ENCODE measurements at places on chromosomes 12 and 14.
A peak's percentile ranks its signal among the peaks of the same experiment; 100 is the strongest.

DNA sequence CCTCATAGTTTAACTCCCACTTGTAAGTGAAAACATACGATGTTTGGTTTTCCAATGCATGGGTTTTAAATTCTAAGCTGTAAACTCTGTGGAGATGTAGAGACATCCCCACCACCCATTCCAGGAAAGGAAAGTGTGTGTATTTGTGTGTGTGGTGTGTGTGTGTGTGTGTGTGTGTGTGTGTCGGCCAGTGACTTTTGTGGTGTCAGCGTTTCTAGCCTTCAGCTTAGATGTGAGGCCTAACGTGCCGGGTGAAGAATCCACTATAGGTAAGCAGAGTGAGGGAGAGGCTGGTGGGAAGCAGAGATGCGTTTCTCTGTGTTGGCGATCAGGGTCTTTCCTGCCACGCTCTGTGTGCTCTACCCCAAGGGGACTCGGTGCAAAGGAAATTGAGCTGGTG, 93.0 kb downstream of the SLC24A4 start:
- no peak for DNase-seq

GRCh38 chr14:50263321-50263720, 31.9 kb upstream of the SOS2 start:
- no peak for DNase-seq

DNA sequence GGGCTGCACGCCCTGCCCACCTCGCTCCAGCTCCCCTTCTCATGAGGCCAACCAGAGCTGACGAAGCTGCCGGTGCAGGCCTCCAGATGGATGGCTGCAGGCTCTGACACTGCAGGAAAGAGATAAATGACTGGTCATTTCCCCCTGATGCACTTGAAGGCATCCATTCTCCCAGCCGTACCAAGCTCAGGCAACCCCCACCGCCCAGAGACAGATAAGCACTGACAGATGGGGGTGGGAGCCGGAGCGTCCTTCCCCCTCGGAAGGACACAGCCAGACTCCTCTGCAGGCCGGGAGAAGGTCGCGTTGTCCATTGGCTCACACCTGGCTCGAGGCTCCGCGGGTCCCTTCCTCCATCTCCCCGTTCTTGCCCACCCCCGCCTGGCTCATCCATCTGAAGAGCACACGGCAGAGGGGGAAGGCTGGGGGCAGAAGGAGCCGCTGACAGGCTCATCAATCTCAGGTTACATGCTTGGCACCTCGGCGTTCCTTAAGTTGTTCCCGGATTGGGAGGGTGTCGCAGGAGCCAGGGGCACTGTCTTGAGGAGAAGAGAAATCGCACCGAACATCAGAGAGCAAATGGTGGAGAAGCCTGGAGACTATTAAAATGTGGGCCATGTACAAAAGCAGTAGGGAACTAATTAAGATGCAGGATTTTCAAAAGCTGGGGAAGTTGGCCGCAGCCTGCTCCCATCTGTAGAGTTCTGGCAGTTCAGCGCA, 151.6 kb downstream of the DPF3 start:
- no peak for DNase-seq

GRCh38 chr14:71208702-71209357, 301.6 kb downstream of the PCNX1 start:
- no peak for DNase-seq

DNA sequence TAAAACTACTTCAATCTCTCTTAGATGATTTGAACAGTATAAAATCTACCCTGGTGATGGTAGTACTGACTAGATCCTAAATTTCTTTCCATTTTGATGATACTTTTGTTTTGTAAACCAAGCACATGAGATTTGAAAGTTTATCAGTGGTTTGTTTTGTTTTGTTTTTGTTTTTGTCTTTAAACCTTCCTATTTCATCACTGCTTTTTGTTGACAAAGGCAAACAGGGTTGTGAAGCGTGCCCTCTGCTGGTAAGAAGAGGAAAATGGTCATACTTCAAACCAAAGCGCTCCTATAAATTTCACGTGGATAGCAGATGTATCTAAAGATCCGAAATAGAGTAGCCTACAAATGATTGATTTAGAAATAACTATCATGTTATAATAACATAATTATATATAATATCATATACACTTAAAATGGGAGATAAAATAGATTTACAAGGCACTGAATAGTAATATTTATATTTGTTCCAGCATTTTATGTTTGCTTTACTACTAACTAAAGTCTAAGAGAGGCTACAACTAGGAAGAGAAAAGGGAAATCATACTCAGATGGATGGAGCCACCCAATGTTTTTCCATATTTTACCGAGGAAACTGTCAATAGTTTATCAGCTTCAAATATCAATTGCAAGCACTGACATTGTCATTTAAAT, 254.0 kb upstream of the USP15 start:
- peak; percentile 63 for DNase-seq

DNA sequence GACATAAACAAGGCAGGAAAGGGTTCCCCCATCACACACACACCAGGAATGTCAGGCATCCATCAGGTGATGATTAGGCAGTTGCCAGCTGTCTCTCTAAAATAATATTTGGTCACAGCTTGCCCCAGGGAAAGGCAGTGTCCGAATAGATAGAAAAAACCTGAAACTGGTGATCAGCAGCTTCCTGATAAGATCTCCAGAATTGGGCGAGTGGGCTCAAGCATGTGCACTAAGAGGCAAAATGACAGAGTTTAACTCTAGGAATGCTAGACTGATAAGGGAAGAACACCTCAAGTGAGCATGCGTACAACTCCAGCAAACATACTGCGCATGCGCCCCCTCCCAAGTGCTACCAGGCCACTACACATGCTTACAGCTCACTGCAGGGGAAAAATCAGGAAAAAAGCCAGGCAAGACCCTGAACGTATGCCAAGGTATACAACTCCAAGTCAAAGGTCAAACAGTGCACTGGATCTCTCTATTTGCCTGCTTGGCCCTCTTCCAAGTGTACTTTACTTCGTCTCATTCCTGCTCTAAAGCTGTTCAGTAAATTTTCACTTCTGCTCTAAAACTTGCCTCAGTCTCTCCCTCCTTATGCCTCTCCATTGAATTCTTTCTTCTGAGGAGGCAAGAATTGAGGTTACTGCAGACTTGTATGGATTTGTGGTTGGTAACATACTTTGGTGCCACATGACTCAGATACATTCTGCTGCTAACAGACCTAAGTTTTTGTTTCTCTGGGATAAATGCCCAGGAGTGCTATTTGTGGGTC, 73.5 kb upstream of the VASH1 start:
- no peak for DNase-seq

GRCh38 chr12:31768046-31768445, 39.2 kb upstream of the AMN1 start:
- no peak for DNase-seq

DNA sequence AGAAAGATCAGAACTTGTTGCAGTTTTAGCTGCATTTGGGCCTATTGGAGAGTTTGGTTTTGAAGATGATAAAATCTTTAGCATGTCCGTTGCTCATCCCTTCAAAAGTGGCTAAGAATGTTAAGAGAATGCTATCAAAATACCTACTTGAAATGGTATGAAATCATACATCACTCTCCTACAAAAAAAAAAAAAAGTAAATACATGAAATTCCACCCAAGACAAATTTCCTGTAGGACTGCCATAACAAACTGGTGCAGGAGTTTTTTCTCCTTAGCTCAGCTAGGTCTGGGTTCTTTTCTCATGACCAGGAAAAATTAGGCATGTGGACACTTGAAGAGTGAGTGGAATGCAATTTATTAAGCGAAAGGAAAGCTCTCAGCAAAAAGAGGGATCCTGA, 15.9 kb upstream of the FAR2 start:
- DNase-seq, result no peak

- DNase-seq, result peak; percentile 11
These were observed 622 bp downstream of the TECPR2 start for GRCh38 chr14:102363182-102363943.

- no peak for DNase-seq
These were observed 57.5 kb downstream of the KIF26A start for GRCh38 chr14:104195878-104196277.

DNA sequence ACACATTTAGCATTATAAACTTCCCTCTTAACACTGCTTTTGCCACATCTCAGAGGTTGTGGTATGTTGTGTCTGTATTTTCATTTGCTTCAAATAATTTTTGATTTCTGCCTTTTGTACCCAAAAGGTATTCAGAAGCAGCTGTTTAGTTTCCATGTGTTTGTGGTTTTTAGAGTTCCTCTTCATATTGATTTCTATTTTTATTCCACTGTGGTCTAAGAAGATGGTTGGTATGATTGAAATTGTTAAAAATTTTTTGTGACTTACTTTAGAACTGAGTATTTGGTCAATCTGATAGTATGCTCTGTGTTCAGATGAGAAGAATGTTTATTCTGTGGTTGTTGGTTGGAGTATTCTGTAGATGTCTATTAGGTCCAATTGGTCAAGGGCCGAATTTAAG, 76.4 kb downstream of the IFNG-AS1 start:
- DNase-seq, result no peak

DNA sequence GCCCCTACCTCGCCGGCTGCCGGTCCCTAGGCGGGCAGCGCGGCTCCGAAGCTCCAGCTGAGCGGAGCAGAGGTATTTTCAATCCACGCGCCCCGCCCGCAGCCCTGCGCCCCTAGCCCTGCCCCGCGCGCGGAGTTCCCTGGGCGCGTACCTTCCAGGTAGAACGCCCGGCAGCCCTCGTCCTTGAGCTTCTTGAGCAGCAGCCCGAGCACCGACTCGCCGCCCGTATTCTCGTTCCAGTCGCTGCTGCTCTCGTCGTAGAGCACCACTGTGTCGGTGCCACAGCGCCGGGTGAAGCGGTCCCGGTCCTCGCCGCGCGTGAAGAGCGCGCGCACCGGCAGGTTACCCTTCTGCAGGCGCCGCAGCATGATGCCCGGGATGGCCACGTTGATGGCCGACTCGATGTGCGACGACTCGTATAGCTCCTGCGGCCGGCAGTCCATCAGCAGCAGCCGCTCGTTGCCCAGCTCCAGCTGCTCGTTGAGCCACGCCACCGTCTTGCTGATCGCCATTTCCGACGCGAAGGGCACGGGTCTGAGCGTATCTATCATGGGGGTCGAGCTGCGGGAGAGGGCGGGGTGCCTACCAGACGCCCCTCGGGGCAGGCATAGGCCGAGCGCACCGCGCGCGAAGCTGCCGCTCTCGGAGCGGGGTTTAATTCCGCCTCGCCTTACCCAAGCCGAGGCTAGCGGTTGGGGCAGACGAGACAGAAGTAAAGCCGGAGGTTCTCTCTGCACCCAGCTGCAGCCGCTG, 636 bp downstream of the DUSP6 start:
- no peak for DNase-seq

All from inflammatory macrophage treated with lipopolysaccharide for 1 hour (primary cell).